Activated CD4-positive, alpha-beta T cell treated with anti-CD3 and anti-CD28 coated beads, Interleukin-10, Interleukin-2, amounts not matched to agents 100 ng/mL and 50 ng/mL, durations not matched to agents 16 hours and 8 hours (primary cell): ENCODE measurements at places on chromosomes 5 and 9.
A peak's percentile ranks its signal among the peaks of the same experiment; 100 is the strongest.

GRCh38 chr5:162209005-162209605 lies 141.5 kb downstream of the GABRG2 start:
- peak; percentile 28 for DNase-seq

- DNase-seq, result no peak
Observed at GRCh38 chr9:116599342-116599884, 87.7 kb upstream of the TRIM32 start.

DNA sequence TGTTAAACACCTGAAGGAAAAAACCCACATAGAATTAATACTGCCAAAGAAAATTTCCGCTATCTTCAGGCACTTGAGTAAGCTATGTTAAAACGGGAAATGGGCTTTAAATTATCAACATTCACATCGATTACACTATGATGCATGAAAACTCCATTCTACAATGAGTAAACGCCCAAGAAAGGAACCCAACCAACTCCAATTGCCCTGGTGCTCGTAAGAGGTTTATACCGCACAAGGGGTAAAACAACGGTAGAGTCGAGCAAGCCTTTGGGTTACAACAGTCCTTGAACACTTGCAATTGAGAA lies 1.0 kb downstream of the AGTPBP1 start:
- no peak for DNase-seq

DNA sequence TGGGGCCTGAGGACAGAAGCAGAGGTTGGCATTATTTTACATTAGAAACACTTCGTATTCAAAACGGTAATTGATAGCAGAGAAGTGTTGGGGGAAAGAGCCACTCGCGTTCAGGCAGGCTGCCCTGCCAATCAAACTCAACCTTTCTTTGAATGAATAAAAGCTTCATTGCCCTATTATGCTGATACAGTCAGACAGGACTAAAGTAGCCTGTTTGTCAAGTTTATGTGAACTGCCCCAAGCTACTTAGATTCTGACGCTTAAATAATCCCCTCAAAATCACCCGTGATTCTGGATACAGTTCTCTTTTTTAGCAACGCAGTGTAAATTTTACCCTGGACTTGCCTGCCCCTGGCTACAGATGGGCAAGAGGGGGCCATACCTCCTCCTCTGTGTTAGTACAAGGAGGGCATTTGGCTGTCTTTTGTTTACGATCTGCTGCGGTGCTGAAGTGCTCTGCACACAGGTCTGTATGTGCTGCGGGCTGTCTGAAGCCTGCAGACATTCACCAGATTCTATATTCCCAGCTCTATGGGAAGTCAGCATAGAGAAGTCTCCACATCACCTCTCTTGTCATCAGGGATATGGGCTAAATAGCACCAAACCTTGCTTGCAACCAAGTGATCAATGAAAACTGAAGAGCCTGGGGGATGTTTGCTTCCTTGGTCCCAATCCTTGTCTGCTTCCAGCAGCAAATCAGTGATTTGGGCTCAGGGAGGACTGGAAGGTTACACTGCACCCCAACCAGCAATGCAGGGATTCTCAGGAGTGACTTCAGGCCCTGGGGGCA lies 218.4 kb downstream of the EBF1 start:
- peak; percentile 14 for DNase-seq

DNA sequence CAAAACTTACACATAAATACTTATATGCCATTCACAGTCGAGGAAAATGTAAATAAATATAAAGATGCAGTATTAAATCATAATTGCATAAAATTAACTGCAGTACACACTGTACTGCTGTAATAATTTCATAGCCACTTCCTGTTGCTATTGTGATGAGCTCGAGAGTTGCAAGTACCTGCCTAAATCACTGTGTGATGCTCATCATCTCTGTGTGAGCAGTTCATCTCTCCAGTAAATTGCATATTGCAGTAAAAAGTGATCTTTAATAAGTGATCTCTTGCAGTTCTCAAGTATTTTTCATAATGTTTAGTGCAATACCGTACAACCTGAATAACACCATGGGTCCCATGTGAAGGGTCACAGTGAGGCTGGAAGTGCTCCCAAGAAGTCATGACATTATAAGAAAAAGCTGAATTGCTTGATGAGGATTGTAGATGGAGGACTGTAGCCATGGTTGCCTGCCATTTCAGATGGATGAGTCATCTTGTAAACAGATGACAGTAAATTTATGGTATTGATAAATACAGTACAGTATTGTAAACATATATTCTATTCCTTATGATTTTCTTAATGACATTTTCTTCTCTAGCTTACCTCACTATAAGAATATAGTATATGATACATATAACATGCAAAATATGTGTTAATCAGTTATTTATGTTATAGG lies 34.9 kb downstream of the SYK start:
- no peak for DNase-seq

GRCh38 chr9:38091310-38092199 lies 22.5 kb upstream of the SHB start:
- no peak for DNase-seq

- no peak for DNase-seq
Observed at GRCh38 chr9:14221558-14221957, 92.4 kb downstream of the NFIB start.

DNA sequence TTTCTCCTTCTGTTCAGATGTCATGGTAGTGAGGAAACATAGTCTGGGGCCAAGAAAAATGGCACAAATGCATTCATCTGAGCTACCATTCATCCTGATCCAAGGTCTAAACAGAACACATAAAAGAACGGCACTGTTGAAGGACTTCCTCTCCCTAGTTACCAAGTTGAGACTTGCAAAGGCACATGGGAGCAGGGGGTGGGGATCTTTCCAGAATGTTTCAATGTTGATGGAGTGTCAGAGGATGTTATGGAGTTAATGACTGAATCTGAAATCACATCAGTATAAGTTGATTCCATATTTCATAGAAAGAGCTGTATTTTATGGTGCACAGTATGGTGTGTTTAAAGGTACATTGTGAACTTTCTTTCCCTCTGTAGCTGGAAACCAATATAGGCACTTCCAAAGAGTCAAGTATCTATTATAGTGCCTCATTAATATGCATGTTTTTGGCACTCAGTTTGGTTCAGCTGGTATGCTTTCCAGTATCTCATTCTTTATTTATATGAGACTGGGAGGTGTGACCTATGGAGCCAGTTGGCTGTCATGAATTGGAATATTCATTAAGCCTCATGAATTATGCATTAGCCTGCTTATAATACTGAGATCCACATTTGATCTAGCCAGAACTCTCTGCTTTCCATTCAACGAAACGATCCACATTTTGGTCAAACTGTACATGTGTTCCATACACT lies 603.0 kb downstream of the NR2F1-AS1 start:
- no peak for DNase-seq

- no peak for DNase-seq
Observed at GRCh38 chr5:170451747-170452365, 52.0 kb upstream of the KCNIP1 start.

- DNase-seq, result no peak
Observed at GRCh38 chr5:58446024-58446423, 13.9 kb downstream of the PLK2 start.

GRCh38 chr5:170538096-170538465 lies 34.3 kb downstream of the KCNIP1 start:
- no peak for DNase-seq

- no peak for DNase-seq
Observed at GRCh38 chr5:41252036-41252435, 38.7 kb upstream of the C6 start.

DNA sequence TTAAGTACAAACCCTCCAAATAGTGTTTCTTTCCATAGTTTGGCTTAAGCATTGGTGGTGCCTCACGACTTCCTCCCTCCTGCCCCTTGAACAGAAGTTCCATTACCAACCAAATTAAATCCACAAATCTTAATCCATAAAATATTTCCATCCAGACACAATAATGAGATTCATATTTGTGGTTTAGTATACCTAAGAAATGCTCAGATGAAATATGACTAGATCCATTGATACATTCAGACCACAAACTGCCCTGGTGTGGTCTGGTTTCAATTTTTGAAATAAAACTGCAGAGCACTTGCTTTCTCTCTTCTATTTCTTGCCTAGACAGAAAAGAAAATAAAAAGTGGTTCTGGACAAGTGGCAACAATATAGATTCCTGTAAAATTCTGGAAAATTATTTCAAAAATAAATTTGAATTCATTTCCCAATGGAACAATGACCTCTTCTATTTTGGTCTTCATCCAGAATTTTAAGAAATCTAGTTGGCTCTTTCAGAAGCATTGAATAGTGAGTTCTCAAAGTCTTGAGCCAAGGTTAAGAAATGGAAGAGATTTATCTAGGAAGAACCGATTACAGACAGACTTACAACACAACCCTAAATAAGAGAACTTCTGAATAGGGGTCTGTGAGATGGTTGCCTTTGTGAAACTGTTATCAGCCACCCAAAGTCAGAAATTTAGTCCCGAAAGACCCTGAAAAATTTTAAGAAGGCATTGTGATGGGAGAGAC lies 14.0 kb downstream of the TNC start:
- no peak for DNase-seq

- DNase-seq, result no peak
Observed at GRCh38 chr5:312845-313244, 8.7 kb upstream of the AHRR start.

DNA sequence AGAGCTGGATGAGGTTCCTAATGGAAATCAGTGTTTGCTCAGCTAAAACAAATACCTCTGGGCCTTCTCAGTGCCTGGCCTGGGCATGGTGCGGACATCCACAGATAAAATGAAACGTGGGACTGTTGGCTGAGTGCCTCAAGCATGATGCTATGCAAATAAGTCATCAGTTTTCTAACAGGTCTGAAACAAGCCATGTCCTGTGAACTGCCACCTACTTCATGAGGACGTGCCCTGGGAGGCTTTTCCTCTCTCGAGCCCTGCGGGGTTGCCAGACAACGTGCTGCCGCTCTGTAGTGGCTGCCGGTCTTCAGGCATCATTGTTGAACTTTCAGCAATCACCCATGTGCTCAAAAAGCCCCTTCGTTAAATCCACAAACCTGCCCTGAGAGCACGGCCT lies 240.4 kb upstream of the IRX2 start:
- DNase-seq, result no peak

GRCh38 chr5:173777674-173778073 lies 110.5 kb upstream of the CPEB4 start:
- DNase-seq, result no peak

- peak; percentile 48 for DNase-seq
Observed at GRCh38 chr5:127702926-127703561, at the start of gene CCDC192. CCDC192 (plus strand) TSS chr5:127703391; CDS start chr5:127703446, 55 bp downstream.
